T-helper 1 cell (primary cell): ENCODE measurements at places on chromosomes 3 and 15.

- no peak for DNase-seq
These were observed 779.0 kb downstream of the SQOR start for GRCh38 chr15:46413799-46414198.

DNA sequence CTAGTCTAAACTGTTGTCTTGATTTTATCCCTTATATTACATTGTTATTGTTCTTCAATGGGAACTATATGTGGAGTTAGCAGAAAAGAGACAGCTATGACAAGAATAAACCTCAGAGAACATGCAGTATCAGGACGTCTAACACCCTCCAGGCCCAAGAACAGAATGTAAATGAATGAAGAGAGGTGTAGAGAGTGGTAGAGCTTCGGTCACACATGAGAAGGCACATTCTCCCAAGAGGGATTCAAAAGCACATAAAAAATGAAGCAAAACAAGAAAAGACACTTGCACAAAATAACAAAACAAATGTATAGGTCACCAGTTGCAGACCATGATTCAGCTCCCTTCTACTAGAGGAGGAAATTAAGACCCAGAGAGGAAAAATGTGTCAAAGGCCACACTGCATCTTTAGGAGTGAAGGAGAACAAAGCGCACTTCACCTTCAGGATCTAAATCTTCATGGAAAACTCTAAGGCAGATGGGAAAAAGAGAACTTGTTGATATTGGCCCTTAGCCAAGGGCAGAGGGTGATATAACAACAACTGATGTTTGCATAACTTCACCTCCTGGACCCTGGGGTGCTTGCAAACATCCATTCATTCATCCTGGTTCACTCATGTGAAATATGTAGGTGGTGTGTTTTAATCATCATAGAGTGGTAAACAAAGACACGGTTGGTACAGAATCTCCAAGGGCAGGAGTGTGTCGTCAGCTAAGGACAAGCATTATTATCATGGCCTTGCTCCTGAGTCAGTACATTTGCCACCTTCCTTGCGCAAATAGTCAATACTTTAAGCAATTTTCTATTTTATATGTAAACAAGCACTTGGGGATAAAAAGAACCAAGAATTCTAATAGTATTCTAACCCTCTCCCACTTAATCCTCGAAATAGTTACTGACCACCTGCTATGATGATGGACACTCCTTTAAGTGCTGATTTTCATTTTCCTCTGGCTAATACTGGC, 8.8 kb downstream of the NEK10 start:
- DNase-seq, result no peak

GRCh38 chr3:188390343-188390718, 236.4 kb downstream of the LPP start:
- DNase-seq, result no peak

DNA sequence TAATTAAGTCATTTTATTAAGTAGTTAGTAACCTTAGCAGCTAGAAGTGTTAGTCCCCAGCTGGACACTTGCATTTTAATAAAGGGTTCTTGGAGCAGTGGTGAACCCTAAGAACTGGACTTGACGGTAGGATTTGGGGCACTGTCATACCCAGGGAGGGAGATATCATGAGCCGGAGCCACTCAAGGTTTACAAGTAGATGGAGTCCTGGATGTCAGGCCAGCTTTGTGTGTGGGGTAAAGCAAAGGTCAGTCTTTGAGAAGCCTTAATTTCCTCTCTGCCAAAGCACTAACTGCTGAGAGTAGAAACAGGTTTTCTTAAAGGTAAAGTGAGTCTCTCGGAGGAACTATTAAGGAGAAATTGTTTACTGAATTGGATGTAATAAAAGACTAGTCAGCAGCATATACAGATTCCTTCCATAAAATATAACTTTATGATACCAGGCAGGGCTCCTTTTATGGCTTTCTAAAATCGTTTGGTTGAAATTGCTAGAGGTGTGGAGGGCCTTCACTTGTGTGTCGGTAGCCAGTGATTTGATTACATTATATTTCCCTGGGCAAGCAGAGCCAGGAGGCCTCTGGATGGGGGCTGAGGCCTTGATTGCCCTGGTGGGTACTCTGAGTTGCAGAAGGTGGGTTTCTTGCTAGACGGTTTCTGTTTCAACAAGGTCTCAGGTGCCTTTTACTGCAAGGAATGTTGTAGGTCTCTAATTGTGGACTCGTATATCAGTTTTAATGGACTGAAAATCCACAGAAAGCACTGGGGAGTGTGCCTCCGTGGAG, 23.1 kb downstream of the SQOR start:
- no peak for DNase-seq

GRCh38 chr3:71067977-71068654, 515.4 kb downstream of the FOXP1 start:
- DNase-seq, result no peak

DNA sequence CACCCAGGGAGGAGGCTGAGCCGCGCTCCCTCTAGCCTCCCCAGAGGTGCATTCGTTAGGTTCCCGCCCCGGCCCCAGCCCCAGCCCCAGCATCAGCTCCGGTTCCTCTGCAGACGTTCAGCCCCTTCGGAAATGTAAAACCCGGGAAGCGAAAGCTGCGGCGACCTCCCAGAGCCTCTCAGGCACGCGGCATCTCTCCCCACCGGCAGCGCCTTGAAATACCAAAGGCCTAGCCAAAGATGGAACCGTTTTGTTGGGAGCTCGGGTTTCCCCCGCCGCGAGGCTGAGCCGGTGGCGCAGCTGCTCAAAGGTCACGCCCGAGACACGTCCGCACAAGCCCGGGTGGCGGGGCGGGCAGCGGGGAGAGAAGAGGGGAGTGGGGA, 77.8 kb upstream of the HES1 start:
- DNase-seq, result no peak
